ENCODE measurements at places on chromosomes 7 and 10. TPM values are rescaled to one million over a fixed set of nuclear protein-coding genes. Genes with fewer than 3 reads are reported as not detected.

GIMAP4 gene
- total RNA-seq, result 22.3 TPM

BTBD16 gene
- total RNA-seq, result not detected

UPF2 gene
- 13.1 TPM for total RNA-seq

MKX gene
- total RNA-seq, result 0.22 TPM

PVRIG gene
- not detected for total RNA-seq

PTPRN2 gene
- 2.6 TPM for total RNA-seq

LIPM gene
- total RNA-seq, result 0.83 TPM

DNA sequence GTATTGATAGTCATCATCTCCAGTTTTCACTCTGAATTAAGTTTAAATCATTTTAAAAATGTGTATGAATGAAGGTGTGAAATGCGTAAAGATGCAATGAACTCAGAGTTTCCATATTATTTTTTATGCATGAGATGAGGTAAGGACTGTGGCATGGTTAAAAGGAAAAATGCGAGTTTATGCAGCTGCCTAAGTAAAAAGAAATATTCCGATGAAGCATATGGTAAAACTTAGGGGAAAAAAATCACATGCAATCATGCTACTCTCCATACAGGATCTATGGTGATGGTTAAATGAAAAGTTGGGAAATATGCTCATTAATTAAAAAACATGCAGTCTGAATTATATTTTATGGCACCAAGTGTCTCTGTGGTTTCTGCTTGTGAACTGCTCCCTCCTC, 77.5 kb upstream of the SP8 start:
- DNase-seq, result no peak

GRCh38 chr10:132697578-132698200, 88.3 kb downstream of the NKX6-2 start:
- DNase-seq, result no peak

DNA sequence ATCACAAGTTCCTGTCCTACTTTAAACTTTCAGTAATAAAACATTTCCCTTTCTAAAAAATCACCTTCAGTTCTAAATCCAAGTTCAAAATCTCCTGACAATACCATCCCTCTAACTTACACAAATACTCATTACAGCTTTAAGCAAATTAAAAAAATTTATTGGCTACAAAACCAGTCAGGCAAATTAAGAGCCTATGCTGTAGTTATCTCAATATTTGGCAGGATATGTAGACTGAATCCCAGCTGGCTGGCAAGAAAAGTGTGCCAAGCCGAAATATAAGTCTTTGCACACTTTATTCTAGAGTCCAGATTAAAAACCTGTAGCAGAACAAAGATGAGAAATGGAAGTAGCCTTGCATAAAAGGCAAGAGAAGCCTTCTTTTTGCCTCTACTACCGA, 9.5 kb downstream of the WAPL start:
- no peak for DNase-seq

- DNase-seq, result no peak
Measured at GRCh38 chr10:52486840-52487611, 172.9 kb downstream of the DKK1 start.

- DNase-seq, result no peak
Measured at GRCh38 chr7:44891372-44891771, 6.0 kb upstream of the PURB start.

- no peak for DNase-seq
Measured at GRCh38 chr10:103881416-103882284, 26.3 kb upstream of the SH3PXD2A start.

- no peak for DNase-seq
Measured at GRCh38 chr10:113216102-113216501, 266.1 kb downstream of the TCF7L2 start.

DNA sequence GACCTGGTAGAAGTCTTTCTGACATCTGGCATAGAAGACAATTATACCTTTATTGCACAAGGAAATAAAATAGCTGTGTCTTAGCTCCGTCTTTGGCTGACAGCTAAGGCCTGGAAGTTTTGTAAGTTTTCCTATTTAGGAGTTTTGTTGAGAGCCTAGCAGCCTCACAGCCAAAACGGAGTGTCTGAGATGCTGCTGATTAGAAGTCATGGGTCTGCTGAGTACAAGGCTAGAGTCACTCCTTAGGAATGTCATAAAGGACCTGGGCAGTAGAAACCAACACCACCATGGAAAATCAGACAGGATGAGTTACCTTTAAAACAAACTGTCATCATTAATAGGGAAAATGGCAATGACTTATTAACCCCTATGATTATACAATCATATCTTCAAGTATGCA, 442.5 kb downstream of the KCNMA1 start:
- no peak for DNase-seq

DNA sequence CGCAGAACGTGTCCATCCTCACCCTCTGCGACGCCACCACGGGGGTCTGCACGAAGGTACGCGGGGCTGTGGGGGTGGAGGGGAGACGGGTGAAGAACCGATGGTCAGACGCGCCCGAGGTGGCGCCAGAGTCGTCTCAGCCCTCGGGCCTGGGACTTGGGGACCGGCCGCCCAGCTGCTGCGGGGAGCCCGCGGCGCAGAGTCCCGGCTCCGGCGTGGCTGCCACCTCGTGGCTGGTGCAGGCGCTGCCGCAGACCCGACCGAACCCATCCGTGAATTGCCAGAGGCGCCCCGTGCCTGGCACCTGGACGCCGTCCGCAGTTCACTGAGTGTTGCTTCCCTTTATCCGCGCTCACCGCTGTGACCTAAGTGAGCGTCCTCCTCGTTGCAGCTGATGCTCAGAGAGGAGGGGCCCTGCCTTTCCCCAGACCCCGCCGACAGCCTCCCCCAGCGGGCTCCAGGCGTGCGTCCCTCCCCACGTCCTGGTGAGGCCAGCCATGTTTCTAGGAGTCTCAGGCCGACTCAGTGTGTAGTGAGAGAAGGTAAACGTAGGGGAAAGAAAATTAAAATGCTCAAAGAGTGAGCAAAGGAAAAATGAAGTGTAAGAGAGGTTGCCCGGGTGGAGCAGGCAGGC, 208.7 kb downstream of the PAXIP1 start:
- no peak for DNase-seq

GRCh38 chr7:17696422-17696821, 243.9 kb downstream of the SNX13 start:
- DNase-seq, result peak; percentile 79

DNA sequence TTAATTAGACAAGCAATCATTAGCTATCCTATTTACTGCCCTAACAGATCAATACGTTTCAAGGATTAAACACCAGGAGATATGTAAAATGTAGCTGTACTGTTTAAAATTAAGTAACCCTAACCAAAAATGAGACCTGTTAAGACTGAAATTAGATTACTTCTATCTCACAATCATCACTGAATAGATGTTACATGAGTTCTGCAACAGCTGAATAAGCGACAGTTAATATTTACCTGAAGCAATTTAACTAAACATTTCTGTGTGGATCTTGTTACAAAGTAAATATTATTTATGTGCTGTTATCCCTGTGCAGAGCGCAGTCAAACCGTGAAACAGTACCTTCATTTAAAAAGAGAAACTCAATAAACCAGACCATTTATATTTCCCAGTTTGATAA, 122.5 kb downstream of the RELN start:
- DNase-seq, result no peak

DNA sequence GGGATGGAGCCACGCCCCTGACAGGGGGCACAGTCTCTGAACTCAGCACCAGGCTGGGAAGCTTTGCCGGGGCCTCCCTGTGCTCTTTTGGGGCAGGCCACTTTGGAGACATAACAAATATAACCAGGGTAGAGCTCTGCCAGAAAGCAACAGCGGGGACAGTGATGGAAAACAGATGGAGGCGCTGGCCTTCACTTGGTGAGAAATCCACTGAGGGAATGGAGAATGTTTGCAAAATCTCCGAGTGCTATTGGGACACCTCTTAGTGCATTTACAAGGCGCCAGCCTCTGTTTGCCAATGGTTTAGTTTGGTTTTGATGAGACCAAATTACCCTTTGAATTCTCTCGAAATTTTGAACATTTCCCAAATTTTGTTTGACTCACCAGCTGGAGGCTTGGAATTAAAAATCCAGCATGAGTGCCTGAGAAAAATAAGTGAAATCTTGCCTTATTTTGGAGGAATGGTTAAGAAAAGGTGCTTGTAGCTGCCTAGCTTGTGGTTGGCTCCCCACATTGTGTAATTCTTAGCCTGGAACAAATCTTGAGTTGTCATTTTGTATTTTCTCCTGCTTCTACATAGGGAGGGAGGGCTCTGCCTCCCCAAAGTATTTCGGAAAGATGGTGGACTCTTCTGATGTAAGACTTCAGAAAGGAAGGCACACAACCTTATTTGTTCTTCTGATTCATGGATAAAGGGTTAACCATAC, 980.5 kb downstream of the LRMDA start:
- DNase-seq, result peak; percentile 87

DNA sequence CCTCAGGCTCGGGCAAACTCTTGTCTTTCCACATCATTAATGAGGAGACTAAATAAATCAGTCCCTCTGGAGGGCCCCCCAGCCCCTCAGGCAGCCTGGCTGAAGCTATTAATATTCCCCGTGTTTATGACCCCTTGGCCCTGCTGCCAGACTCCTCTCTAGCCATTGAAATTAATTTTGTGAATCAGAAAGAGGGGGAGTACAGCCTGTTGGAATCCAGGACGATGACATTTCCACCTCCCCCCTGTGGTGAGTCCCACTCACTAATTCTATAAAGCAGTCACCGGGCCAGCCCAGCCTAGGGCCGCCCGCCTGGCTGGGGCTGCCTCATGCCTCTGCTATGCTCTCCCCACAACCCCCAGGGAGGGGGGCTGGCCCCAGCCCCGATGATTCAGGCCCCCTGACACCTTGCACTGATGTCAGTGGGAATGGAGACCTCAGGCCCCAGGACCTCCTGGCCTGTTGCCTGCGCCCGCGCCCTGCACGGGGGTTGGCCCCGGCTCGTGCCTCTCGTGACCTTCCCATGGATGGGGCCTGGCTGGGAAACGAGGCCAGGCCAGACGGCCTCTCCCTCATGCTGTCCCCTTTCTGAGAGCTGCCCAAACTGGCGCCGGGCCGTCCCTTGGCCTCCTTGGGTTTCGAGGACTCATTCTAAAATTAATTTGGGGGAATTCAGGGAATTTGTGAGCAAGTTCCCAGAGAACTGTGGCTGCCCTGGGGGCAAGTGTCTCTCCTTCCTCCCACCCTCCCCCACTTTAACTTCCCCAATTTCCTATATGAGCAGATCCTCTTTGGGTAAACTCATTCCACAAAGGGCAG, 34.0 kb downstream of the TMEM270 start:
- DNase-seq, result peak; percentile 94

GRCh38 chr10:74669210-74669609, 157.2 kb upstream of the KAT6B start:
- DNase-seq, result no peak

- DNase-seq, result peak; percentile 63
Measured at GRCh38 chr7:140506788-140507464, 27.6 kb upstream of the MKRN1 start.

DNA sequence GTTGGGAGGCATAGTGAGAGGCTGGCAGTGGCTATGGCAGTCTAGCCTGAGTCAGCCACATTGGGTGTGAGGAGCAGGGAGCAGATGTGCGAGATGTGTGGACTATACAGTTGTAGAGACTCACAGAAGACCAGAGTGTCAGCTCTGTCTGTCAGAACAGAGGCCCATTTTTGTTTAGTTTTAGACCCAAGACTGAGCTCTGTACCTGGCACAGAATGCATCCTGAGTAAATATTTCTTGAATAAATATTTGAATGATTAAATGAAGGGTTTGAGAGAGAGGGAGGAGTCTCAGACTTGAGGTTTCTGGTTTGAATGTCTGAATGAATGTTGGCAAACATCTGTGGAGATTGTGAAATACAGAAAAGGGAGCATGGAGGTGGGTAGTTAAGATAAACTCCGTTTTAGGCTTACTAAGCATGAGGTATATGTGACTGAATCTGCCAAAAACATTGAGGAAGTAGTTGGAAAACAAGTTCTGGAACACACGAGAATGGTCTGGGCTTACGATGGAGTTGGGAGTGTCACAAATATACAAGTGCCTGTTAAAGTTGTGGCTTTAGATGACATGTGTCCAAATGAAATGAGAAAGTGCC, 3.6 kb downstream of the SEC23IP start:
- no peak for DNase-seq

GRCh38 chr10:31490858-31491504, 172.0 kb downstream of the ZEB1 start:
- no peak for DNase-seq

- DNase-seq, result no peak
Measured at GRCh38 chr7:20787660-20788419, 1.2 kb upstream of the SP8 start.

DNA sequence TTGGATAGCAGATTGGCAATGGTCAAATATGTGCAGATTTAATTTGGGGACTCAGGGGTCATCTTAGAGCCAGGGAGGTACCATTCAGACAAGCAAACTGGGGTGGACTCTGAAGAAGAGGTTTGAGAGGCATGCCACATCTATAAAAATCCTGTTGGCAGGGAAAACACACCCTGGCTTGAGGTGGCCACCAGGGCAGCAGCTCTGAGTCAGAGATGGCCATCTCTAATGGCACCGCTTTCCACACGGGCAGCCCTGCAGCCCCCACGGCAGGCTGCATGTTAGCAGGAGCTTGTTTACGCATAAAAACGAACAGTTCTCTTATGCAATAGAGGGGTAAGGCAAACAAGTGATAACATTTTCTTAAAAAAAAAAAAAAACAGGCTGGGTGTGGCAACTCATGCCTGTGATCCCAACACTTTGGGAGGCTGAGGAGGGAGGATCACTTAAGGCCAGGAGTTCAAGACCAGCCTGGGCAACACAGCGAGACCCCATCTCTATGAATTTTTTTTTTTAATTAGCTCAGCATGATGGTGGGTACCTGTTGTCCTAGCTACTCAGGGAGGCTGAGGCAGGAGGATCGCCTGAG, 14.9 kb downstream of the DLG5 start:
- DNase-seq, result no peak

GRCh38 chr10:65312876-65313275, 1613.0 kb upstream of the LRRTM3 start:
- DNase-seq, result no peak

- DNase-seq, result no peak
Measured at GRCh38 chr7:27863880-27864279, 123.9 kb downstream of the TAX1BP1 start.

DNA sequence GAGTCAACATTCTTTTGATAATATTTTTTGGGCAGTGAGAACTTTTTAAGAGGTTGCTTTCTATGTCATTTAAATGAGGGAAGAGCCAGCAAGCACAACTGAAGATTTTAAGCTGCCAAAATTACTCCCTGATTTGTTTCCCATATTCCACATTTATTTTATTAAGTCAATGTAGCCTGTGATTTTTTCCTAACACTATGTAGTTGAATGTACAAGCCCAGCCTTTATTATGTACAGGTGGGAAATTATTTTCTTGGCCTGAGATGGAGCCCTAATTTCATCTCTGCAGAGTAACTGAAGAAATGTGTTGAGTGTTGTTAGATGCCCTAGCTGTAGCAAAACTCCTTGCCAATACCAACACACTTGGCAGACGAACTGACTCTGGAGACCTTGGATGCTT, 83.1 kb upstream of the MINDY3 start:
- DNase-seq, result no peak

GRCh38 chr7:140423501-140423900, 19.6 kb downstream of the RAB19 start:
- no peak for DNase-seq

- no peak for DNase-seq
Measured at GRCh38 chr7:90736968-90737939, 141.1 kb downstream of the CDK14 start.

All from right atrium auricular region (tissue), 2 donors.